PC-9 (cell line): ENCODE measurements at places on chromosomes 2 and 18.

DNA sequence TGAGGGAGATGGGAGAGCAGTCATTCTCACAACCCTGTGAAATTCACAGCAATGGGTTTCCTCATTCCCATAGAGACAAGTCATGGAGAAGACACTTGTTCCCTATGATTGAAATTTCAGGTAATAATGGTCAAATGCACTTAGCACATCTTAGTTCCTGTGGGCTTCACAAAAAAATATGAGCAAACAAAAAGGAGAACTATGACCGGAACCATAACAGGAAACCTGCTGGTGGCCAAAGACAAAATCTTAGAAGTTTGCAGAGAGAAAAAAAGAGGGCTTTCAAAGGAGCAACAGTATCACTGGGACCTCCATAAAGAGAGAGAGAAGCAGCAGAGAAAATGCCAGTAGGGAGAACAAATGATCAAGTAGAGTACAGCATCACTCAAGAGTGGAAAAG, 138.9 kb upstream of the APCDD1 start:
- no peak for DNase-seq

GRCh38 chr2:154600927-154601494, 97.5 kb upstream of the KCNJ3 start:
- no peak for DNase-seq

GRCh38 chr2:30776831-30777635, 30.2 kb downstream of the CAPN13 start:
- no peak for DNase-seq

GRCh38 chr2:170723446-170723958, 8.4 kb downstream of the SP5 start:
- DNase-seq = no peak

DNA sequence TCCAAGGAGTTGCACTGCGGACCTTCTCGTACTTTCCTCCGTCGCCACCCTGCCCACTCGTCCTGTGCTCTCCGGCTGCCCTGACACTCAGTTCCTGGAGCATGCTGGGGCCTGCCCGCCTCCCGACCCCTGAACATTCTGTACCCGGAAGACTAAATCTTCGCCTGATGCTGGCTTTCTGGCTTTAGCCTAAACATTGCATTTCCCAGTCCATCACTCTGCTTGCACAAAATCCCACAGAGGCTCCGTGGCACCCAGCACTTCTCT, 550 bp upstream of the SFXN5 start:
- no peak for DNase-seq

DNA sequence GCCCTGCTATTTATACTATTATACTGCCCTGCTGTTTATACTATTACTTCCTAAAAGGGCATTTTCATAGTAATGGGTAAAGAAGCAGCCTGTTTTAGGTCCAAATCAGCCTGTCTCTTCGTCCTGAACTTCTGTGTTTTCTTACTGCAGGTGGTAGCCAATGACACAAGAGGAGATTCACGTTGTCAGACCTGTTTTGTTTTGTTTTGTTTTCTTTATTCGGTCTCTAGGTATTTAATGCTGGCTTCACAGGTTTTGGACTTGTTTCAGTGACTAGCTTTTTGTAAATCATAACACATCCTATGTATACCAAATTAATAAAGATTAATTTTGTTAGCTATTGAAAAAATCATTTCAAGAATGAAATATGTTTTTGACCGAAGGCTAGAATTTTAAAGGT, 116.4 kb downstream of the MAP3K20 start:
- DNase-seq = peak; percentile 11

DNA sequence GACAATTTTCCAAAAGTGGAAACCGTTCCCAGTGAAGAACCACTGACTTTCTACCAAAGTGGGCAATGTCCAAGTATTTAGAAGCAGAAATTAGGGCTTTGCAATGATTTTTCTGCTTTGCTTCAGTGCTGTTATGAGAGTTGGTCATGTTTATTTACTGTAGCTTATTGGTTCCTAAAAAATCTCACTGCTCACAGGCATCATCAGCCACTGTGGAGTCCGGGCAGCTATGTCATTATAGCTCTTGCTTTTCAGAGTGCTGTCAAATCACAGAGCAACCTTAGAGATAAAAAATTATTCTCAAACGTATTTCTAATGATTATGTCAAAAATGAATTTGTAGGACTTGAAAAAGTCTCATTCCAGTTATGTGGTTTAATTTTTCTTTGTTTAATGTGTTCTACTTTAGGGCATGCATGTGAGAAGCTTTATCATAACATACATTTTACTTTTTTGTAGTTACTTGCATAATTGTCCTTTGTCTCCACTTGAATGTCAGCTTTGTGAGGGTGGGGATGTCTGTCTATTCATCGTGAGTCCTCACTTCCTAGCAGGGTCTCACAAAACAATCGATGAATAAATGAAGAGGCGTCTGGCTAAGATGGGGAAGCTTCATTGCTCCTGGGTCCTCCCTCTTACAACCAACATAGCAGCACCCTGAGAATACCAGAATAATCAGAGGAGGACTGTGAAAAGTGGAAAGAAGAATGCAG, 117.6 kb downstream of the TPGS2 start:
- no peak for DNase-seq
